ENCODE measurements at places on chromosomes 4 and X. TPM values are rescaled to one million over a fixed set of nuclear protein-coding genes. Genes with fewer than 3 reads are reported as not detected.

GRCh38 chr4:64897683-64898082 is 488.4 kb upstream of the TECRL start:
- DNase-seq: no peak

GRCh38 chrX:119008110-119008744 is 33.8 kb downstream of the LONRF3 start:
- DNase-seq: no peak

- no peak for DNase-seq
Measured at GRCh38 chr4:71241501-71242288, 97.1 kb upstream of the SLC4A4 start.

DNA sequence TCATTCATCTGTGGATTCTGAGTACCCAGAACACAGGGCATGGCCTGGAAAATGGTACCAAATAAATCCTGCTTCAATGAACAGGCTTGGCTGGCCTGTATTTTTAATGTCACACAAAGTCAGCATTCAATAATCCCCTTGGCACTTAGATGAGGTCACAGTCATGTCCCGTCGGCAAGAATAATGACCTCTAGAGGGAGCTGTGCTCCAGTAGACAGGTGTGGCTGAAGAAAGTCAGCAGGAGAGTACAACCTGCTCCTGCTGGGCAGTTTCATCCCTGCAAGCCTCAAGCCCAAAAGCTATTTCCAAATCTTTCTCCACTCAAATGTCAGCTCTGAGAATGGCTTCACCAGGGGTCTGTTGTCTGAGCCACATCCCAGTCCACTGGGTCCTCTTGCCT is 404.0 kb upstream of the F9 start:
- DNase-seq: no peak

DNA sequence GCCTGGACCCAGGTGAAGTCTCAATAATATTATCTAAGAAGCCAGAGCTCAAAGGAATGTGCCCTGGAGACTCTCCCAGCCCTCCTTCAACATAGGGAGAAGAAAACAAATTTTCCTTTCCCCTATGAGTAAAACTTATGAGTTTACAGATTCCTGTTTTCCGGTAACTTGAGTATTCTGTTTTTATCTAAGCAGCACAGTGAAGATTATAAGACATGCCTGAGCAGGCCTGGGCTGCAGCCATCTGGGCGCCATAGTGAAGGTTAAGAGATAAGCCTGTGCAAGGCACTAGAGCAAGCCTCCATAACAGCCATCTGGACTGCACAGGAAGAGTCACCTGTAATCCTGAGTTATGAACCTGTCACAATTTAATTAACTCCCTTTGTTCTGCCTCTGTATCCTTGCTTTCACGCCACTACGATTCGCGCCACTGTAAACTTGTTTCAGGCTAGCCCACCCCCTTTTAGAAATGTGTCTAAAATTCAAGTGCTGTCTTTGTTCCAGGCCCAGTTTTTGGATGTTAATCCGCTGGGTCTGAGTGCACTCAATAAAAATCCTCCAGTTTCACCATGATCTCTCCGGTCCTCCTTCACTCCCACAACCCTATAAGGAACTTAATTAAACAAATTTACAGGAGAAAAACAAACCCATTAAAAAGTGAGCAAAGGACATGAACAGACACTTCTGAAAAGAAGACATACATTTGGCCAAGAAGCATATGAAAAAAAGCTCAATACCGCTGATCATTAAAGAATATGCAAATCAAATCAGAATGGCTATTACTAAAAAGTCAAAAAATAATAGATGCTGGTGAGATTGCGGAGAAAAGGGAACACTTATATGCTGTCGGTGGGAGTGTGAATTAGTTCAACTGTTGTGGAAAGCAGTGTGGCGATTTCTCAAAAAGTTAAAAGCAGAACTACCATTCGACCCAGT is 189.5 kb downstream of the APBB2 start:
- no peak for DNase-seq

DNA sequence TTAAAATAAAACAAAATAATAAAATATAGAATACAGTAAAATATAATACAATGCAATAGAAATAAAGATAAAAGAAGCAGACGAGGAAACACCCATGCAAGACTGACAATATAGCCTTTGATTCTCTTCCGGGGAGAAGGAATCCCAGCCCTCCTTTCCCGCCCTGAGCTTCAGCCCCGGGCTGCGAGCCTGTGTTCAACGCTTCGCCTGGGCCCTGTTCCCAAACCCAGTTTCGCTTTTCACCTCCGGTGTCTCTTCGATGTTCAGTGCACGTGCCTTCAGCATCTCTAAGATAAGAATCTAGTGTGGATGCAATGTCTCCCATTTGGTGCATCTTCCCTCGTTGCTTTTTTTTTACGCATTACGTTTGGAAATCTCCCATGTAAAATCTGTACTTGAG is 38.4 kb upstream of the ARSD start:
- DNase-seq: no peak

GRCh38 chr4:8644966-8645752 is 52.6 kb downstream of the CPZ start:
- DNase-seq: no peak

DNA sequence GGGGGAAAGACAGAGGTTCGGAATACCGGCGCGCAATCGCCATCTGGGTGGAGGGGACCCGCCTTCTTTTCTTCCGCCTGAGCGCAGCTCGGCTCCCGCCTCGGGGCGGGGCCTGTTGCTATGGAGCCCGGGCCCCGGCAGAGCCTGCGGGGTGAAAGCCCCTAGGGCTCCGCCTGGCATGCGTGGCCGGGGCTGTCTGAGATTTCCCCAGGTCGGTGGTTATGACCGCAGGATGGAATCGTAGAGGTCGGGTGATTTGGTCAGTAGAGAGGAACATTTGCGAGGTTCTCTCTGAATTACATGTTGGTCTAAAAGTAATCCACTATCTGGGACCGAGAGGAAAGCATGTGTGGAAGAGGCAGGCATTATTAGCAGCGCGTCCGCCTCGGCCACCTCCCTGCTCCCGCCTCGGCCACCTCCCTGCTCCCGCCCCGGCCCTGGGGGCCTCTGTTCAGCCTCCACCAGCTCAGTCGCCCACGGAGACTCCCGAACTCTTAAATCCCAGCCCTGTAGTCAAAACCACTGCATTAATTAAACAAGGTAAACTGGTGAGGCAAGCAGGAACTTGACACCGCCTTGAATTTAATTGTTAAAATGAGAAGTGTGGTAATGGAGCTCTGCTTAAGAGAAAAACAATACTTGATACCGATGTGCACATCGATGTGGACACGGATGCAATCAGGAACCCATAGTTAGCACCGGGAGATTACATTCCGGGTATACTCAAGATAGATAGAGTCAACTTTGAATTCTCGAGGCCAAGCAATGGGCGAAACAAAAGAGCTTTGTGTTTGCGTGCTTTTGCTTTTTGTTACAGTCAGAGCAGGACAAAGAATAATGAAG is 45.2 kb downstream of the TRIM2 start:
- peak; percentile 59 for DNase-seq

- peak; percentile 33 for DNase-seq
Measured at GRCh38 chr4:22515145-22515887, 550 bp downstream of the ADGRA3 start.

DNA sequence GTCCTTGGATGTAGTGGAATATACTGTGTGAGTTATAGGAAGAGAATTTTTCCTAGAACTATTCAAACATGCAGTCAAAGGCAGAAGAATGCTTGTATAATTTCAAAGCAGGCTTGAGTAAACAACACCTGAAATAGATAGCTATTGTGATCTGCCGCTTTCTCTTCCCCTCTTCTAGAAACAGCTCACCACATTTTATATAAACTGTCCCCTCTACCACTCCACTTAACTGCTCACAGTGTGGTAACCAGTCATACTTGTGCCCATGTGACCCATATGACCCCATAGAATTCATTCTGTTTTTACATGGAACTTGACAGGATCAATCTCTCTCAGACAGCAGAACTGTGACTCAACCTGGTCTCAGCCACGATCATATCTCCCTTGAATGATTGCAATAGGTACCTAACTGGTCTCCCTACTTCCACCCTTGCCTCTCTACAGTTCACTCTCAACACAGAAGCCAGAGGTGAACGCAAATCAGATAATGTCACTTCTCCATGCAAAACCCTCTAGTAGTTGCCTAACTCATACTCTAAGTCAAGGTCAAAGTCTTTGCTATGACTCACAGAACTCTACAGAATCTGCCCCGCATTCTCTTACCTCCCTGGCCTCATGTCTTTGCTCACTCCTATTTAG is 85.6 kb upstream of the EFHC2 start:
- DNase-seq: no peak

DNA sequence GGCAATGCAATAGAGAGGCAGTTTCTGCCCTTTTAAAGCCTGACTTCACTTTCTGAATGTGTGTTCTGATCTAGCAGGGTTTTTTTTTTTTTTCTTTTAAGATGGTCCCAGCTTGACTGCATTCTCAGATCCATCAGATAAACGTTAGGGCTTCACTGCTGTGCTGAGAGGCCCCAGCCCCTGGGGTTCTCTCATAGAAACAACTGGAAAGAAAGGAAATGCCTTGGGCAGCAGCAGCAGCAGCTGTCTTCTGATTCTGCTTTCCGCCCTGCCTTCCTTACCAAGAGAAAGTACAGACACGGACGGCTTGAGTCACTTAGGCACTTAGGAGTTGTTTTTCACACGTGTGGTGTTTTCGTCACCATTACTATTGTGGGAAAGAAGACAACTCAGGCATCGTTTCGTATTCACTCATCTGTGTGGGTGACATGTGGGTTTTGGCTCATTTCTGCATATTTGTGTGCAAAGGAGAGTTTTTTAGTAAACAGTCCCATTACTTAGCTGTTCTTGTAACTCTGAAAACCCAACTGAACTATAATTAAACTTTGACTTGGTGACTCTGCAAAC is 172.0 kb downstream of the PTTG2 start:
- no peak for DNase-seq

DNA sequence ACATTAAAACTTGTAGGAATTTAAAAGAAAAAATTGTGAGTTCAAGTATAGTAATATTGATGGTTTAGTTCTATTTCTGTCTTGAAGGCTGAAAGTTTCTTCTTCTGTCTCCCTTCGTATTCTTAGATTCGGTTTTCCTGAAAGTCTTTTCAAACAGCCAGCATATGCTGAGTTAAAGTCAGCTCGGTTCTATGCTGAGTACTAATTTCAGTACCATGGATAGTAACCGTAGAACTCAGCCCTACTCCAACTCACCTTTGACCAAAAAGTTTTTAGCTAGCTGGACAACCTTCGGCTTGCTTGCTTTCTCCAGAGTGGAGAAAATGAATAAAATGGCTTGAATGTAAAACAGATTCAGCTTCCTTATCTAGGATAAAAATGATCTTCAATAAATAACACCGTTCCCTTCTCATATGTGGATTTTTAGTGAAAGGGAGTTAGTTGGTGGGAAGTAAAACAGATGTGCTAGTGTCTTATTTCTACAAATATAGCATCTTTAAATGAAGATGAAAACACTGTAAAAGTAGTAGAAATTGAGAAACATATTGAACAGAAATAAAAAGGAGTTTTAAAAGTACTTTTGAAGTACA is 5.2 kb downstream of the POU4F2 start:
- DNase-seq: no peak

- no peak for DNase-seq
Measured at GRCh38 chr4:48226199-48226598, 43.4 kb downstream of the TEC start.

DNA sequence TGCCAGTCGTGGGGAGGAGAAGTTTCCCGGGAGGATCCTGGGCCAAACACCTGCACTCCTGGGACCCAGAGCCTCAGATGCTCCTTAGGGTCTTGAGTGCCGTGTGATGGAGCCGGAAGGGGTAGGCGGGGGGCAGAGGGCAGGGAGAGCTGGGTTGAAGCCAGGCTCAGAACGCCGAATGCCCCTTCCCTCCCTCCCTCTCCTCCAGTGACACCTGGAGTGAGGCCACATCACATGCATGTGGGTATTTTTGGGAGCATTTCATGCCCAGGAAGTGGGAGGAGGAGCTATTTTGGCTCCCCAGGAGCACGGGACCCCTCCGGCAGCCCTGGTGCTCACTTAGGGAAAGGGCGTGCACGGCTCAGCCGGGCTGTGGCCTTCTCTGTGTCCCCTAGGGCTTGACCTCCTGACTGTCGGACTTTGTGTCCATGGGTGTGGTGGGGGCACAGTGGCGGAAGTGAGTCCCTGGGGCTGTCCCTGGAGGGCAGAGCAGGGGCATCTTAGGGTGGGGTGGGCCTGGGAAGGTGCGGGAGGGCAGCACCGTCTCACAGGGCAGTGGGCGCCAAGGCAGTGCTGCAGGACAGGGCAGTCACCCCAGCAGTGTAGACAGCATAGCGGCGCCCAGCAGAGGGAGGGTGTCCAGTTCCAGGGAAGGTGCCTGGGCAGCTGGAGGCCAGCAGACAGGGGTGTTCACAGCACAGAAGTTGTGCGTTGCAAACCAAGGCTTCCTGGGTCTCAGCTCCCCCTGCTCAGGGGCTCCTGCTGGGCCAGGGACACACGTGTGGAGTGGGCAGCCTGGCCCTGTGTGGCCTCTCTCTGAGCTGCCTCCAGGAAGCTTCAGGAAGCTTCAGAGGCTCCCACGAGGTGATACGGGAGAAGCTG is 4.9 kb upstream of the CPLX1 start:
- no peak for DNase-seq

GRCh38 chrX:119497185-119497584 is 28.9 kb downstream of the SLC25A5 start:
- DNase-seq: no peak

- no peak for DNase-seq
Measured at GRCh38 chr4:165612936-165613335, 234.1 kb downstream of the CPE start.

- no peak for DNase-seq
Measured at GRCh38 chr4:16524406-16524805, 298.1 kb upstream of the TAPT1 start.

GRCh38 chr4:177519481-177520260 is 77.4 kb upstream of the AGA start:
- no peak for DNase-seq

- DNase-seq: no peak
Measured at GRCh38 chrX:53086464-53086863, 4.3 kb downstream of the TSPYL2 start.

The UCHL1 gene
- 1,433 TPM for total RNA-seq

The ADGRA3 gene
- total RNA-seq: 43.6 TPM

The GAGE1 gene
- total RNA-seq: not detected

The PUDP gene
- 11.7 TPM for total RNA-seq

The SLITRK4 gene
- total RNA-seq: 45.6 TPM

The AFM gene
- not detected for total RNA-seq

The ZNF280C gene
- 5.4 TPM for total RNA-seq

The PIR gene
- total RNA-seq: 17.1 TPM

The UGT2A3 gene
- not detected for total RNA-seq
